ENCODE measurements at places on chromosomes 16 and 17.

GRCh38 chr16:61237884-61238485 lies 798.3 kb downstream of the CDH8 start:
- DNase-seq: no peak

DNA sequence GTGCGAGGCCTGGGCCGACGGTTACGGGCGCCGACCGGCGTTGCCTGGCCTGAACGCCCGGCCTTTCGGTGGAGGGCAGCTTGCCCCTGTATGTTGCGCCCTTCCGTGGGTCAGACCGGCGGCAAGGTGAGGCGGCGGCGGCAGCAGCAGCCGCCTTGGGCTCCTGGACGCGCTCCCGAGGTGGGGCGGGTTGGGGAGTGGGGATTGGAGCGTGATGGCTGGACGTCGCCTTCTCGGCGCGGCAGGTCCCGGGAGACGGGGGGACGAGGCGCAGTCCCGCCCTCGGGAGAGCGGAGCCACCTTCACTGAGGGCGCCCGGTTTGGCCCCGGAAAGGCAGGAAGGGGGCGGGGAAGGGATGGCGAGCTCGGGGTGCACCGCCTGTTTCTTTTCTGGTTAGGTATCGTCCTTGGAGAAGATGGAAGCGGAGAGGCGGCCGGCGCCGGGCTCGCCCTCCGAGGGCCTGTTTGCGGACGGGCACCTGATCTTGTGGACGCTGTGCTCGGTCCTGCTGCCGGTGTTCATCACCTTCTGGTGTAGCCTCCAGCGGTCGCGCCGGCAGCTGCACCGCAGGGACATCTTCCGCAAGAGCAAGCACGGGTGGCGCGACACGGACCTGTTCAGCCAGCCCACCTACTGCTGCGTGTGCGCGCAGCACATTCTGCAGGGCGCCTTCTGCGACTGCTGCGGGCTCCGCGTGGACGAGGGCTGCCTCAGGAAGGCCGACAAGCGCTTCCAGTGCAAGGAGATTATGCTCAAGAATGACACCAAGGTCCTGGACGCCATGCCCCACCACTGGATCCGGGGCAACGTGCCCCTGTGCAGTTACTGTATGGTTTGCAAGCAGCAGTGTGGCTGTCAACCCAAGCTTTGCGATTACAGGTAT lies 671 bp downstream of the DGKE start:
- peak; percentile 28 for DNase-seq

- DNase-seq: peak; percentile 59
These were observed 3.6 kb downstream of the OSGIN1 start for GRCh38 chr16:83956336-83957289.

GRCh38 chr16:54244061-54244886 lies 42.3 kb downstream of the IRX3 start:
- DNase-seq: no peak

- no peak for DNase-seq
These were observed 15.9 kb upstream of the CYTH1 start for GRCh38 chr17:78797691-78798585.

DNA sequence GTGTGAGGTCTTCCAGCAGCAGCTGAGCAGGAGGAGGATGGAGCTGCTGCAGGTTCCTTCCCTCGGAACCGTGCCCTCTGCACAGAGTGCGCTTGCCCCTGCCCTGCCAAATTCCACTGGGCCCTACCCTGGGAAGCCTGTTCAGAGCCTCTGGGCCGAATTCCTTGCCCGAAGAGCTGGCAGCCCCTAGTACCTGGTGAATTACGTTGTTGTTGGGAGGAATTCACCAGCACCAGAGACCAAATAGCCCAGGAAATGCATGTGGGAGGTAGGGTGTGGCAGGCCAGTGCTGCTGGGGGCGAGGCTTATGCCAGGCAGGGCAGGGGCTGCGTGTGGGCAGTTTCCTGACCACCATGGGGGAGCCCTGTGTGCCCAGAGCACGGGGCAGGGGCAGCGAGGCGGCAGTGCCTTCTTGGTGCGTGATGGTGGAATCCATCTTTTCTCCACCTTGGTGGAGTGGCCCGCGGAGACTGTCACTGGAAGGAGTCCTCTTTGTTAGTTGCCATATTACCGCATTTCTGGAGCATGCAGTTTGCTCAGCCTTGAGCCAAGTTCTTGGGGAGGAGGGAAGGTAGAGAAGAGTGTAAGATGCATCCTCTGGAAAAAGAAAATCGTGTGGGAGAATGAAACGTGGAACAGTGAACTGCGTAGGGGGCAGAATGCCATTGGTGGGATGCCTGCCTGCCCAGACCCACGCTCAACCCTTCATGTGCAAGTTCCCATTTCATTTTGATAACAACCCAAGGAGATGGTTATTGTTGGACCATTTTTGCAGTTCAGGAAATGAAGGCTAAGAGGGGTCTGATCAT lies 2.3 kb downstream of the MRC2 start:
- no peak for DNase-seq

DNA sequence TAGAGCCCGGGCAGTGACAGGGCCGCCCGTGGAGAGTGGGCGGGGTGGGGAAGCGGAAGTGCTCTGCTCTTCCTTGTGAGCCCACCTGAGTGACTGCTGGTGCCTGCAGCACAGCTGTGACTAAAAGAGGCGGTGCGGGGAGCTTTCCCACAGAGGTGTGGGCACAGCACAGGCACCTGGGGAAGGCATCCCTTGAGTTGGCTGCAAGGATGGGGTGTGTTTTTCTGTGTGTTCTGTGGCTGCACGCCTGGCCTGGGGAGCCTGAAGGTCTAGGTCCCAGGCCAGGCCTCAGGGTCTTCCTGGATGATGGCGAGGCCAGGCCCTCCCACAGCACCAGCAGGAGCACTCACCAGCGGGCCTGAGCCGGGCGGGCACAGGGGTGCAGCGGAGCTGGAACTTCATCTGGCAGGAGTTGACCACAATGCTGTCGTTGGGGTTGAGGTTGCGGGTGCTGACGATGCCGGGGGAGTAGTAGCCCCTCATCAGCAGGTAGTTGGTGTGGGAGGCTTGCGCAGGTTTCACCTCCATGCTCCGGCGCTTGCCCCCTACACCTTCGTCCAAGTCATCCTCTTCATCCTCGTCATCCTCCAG lies 67.1 kb downstream of the IL21R start:
- no peak for DNase-seq

DNA sequence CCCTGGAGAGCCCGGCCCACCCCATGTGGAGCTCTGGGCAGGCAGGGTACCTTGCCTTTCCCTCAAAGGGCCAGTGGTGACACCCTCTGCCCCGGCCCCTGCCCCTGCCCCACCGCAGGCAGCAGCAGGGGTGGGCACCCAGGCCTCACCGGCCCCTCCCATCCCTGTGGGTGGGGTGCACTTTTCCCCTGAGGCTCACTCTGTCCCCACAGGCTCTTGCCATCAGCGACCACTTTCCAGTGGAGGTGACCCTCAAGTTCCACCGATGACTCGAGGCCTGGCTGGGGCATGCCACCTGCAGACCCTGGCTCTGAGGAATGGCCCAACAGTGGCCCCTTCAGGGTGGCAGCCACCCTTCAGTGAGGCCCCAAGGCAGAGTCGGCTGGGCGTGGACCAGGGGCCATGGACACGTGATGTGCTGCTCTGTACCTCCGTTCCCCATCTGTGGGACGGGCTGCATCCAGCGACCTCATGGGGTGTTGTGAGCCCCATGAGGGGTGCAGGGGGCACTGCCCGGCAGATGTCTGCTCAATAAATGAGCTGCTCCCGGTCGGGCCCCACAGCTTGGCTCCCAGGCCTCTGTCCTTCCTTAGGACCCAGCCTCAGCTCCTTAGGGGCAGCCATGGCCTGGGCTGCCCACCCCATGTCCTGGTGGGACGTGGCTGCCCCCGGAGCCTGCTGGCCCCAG lies 2.0 kb downstream of the DNASE1L2 start:
- DNase-seq: no peak

DNA sequence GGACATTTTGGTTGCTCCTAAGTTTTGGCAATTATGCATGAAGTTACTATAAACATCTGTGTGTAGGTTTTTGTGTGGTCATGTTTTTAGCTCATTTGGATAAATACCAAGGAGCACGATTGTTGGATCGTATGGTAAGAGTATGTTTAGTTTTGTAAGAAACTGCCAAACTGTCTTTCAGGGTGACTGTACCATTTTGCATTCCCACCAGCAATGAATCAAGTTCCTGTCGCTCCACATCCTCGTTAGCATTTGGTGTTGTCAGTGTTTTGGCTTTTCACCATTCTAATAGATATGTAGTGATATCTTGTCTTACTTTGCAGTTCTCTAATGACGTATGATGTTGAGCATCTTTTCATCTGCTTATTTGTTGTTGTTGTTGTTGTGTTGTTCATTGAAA lies 20.2 kb downstream of the TENT4B start:
- no peak for DNase-seq

DNA sequence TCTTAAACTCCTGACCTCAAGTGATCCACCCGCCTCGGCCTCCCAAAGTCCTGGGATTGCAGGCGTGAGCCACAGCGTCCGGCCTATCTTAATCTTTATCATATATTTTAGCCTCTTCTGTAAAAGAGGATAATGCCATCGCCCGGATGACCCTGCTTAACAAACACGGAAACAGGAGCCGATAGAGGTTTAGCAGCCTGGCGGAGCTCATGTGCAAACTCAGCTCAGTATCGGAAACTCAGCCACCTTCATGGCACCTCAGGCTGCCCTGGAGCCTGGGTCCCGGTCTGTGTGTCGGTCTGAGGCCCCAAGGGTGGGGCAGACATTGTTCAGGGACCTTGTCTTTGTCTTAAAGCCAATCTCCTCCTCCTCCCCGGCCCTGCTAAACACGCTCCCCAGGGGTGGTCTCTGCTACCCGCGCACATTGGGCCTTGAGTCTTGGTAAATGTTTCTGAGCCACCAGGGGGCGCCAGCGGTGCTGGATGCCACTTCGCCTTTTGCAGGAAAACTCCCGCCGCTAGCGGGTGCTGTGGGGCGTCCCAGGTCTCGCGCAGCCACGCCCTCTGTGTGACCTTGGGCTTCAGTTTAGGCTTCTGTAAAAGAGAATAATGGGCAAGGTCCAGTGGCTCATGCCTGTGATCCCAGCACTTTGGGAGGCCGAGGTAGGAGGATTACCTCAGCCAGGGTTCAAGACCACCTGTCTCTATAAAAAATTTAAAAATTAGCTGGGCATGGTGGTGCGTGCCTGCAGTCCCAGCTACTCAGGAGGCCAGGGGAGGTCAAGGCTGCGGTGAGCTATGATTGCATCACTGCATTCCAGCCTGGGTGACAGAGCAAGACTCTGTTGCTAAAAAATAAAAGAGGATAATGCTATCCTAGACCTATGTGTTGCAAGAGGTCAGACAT lies 2.7 kb downstream of the CETP start:
- peak; percentile 96 for DNase-seq

DNA sequence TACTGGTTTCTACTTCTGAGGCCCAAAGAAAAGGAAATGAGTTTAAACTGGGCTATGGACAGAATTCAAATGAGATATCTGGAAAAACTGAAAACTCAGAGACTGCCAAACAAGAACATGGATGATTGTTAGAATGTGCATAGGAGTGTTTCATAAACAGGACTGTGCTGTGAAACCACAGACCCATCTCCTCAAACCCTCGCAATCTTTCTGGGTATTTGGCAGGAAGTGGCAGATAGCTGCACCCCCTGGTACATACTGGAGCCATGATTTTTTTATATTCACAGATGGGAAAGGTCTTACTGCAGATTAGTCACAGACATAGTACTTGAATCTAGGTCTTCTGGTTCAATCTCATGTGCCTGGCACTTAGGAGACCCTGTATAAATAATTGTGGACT lies 145.0 kb downstream of the CCDC182 start:
- DNase-seq: no peak

- no peak for DNase-seq
These were observed 14.9 kb upstream of the STAT3 start for GRCh38 chr17:42403150-42403549.
